Right renal cortex interstitium (tissue), 3 donors: ENCODE measurements at places on chromosomes 7 and 10. TPM values are rescaled to one million over a fixed set of nuclear protein-coding genes. Genes with fewer than 3 reads are reported as not detected.

Gene ABCB4
- polyA plus RNA-seq, result 2.1 TPM

Gene TMEM225B
- polyA plus RNA-seq, result 3.0 TPM

Gene TRPV5
- 0.76 TPM for polyA plus RNA-seq

Gene BET1
- 47.0 TPM for polyA plus RNA-seq
